ENCODE measurements at places on chromosomes 2 and 18. TPM values are rescaled to one million over a fixed set of nuclear protein-coding genes. Genes with fewer than 3 reads are reported as not detected.

DNA sequence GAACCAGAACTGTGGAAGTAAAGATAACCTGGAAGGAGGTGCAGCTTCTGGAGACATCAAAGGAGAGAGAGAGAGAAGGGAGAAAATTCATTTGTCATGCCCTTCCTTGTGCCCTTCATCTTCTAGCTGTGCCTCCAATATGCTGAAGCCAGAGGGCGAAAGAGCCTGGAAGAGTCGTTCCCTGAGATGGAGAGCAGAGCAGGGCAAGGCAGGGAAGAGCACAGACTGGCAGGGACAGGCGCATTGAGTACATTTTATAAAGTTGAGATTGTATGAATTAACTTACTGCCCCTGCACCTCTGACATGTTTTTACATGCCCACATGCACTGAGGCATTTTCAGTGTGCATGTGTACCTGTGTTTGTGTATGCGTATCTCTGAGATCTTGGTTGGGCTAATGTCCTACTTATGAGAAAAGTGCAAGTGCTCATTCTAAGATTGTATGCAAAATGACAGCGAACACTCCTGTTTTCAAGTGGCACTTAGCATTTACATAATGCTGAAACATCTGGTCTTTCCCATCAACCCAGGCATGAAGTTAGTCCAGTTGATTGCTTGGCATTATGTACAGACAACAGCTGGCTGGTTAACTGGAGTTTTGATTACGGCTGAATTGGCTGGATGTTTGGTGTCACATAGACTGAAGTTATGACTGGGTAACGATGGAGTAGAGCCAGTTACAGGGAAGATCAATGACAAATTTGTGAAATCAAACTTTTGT lies 23.7 kb upstream of the MMADHC start:
- no peaks in the 10 kb centered on the region for H3K27me3 ChIP-seq
- peaks cover 10% of the 10 kb centered on the region for H3K4me1 ChIP-seq
- no peak for DNase-seq
- H3K4me3 ChIP-seq, result no peak overlapping the region
- no peaks in the 10 kb centered on the region for H3K36me3 ChIP-seq
- H3K27ac ChIP-seq, result no peak overlapping the region

The SLC30A3 gene
- total RNA-seq, result 0.58 TPM

GRCh38 chr2:212427638-212428037 lies 111.0 kb downstream of the ERBB4 start:
- no peaks in the 10 kb centered on the region for H3K4me1 ChIP-seq
- H3K4me3 ChIP-seq, result no peak overlapping the region
- H3K36me3 ChIP-seq, result no peaks in the 10 kb centered on the region
- H3K27ac ChIP-seq, result no peak overlapping the region

DNA sequence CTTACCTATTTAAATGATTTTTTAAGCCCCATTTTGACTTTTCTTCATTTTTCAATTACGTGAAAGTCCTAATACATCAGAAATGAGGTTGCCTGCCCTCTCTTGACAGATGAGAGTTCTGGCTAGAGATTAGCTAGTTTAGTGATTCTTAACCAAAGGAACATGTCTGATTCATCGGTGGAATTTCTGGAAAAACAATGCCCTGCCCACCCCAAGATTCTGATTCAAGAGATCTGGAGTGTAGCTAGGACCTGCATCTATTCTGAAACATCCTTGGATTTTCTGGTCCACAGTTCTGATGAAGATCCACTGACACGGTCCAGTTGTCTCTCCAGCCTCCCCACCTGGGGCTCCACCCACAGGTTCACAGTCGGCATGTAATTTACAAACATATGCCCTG lies 111.2 kb downstream of the KLF7 start:
- H3K36me3 ChIP-seq, result no peaks in the 10 kb centered on the region
- H3K4me1 ChIP-seq, result no peaks in the 10 kb centered on the region
- no peak overlapping the region for H3K27ac ChIP-seq
- H3K27me3 ChIP-seq, result no peaks in the 10 kb centered on the region
- no peak overlapping the region for H3K4me3 ChIP-seq
- no peak for DNase-seq

The USP37 gene
- total RNA-seq, result 13.8 TPM

The ITGB6 gene
- 109 TPM for total RNA-seq

DNA sequence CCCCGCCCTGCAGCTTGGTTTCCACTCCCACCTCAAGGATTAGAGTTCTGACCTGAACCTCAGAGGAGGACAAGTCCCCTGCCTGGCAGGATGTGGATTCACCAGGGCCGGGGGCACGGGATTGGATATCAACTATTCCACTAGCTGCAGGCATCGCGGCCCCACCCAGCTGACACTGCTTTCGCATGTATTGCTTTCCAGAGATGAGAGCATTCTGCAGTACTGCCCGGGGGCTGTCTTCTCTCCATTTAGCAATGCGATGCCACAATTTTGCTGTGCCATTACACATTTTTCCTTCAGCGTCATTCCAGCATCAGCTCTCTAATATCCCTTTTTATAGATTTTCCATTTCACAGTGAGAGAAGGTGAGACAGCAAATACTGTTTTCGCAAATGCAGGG lies 42.0 kb downstream of the CTIF start:
- no peaks in the 10 kb centered on the region for H3K4me1 ChIP-seq
- DNase-seq, result no peak
- no peaks in the 10 kb centered on the region for H3K36me3 ChIP-seq
- no peaks in the 10 kb centered on the region for H3K27me3 ChIP-seq
- no peak overlapping the region for H3K4me3 ChIP-seq

The PLB1 gene
- total RNA-seq, result 4.2 TPM

- H3K4me1 ChIP-seq, result no peaks in the 10 kb centered on the region
- no peak for DNase-seq
- no peak overlapping the region for H3K4me3 ChIP-seq
- no peak overlapping the region for H3K27ac ChIP-seq
Measured at GRCh38 chr2:28152585-28153280, 239.9 kb upstream of the FOSL2 start.
